NCI-H1930 (cell line): ENCODE measurements at places on chromosomes 1 and 21.
A peak's percentile ranks its signal among the peaks of the same experiment; 100 is the strongest.

- no peak for DNase-seq
Measured at GRCh38 chr1:14413819-14414490, 184.5 kb upstream of the KAZN start.

- no peak for DNase-seq
Measured at GRCh38 chr1:145908653-145909052, 1.2 kb downstream of the ITGA10 start.

DNA sequence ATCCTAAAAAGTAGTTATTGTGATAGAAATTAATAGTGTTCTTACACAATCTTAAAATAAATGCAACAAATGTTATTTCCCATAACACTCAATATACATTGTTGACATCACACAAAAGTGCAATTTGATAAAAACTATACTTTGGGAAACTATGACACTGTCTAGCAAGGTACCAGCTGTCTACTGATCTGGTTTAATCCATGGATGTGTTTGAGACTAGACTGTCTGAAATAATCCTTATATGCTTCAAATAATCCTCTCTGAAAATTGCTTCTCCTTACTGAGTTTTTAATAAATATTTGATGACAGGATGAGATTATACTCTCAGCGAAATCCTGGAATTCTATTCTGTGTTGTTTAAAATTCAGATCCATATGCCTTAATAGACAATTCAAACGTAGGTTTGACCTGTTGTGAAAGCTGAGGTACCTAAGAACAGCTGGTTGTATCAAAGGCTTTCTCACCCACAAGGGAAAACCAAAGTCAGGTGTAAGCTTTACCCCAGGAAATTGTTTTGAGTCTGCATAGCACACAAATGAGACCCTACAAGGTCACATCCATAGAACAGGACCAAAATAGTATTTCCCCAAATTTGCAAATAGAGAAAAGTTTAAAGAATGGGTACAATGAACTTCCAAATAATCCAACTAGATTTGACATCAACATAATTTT, 8.8 kb upstream of the GFI1 start:
- no peak for DNase-seq

GRCh38 chr21:44805226-44805625, 3.6 kb upstream of the UBE2G2 start:
- DNase-seq: no peak

DNA sequence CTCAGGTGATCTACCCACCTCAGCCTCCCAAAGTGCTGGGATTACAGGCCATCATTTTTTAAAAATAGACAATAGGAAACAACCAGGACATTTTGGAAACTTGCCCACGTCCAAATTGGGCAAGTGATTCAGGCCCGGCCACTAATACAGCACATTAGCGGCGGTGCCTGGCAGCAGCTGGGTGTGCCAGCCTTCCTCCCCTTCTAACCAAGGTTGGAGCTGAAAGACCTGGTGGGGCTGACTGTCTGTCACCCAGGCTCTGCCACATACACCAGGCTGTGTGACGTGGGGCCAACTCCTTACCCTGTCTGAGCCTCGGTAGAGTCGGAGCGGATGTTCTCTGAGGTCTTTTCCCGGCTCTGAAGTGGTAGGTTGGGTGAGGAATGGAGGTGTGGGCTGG, 29.6 kb upstream of the TMEM51 start:
- DNase-seq: no peak

GRCh38 chr1:200405264-200405663, 4.6 kb downstream of the ZNF281 start:
- DNase-seq: no peak

DNA sequence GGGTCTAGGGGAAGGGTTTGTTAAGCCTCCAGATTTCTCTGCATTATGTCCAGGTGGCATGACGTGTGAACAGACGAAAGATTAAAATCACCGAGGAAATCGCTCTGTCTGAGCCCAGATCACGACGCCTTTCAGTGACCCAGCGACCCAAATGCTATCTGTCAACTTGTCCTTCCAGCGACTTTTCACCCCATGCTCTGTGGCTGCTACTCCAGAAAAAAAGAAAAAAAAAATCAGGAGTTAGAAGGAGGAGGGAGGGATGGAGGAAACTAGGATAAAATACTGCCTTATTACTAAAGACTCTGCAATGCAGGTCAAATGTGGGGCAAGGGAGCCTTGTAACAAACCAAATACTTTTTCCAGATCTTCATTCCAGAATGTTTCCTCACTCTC, 352.0 kb downstream of the NUF2 start:
- no peak for DNase-seq

GRCh38 chr1:14233510-14233909, 365.0 kb upstream of the KAZN start:
- DNase-seq: no peak

DNA sequence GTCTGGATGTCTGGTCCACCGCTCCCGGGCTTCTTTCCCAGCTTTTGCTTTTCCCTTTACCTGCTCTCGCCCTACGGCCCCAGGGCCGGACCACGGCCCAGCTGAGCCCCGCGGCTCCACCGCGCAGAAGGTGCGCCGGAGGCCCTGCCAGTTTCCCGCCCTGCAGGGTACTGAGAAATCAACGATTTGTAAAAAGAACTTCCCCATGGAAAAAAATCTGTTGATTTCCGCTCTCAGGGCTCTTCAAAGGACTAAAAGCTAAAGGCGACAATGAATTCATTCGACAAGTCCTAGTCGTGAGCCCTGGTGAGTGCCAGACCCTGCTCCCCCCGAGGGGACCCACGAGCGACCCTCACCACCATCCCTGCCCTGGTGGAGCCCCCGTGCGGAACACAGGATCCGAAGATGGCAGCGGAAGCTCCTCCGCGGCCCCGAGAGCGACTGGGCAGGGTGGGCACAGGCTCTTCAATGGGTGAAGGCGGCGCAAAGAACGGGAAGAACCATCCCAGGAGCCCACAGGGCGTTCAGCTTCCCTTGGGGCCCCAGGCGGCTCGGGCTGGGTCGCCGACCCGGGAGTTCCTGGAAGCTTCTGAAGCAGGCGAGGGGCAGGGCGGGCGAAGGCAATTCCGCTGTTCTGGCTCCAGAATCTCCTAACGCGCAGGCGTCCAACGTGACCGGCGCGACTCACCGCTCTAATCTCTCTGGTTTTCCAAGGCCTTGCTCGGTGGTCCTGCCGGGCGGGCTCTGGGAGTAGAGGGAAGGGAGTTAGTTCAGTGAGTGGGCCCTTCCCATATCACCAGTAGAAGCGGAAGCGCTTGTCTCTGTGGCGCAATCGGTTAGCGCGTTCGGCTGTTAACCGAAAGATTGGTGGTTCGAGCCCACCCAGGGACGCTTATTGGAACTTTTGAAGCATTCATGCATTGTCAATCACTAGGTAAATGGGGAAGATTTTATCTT, 6.6 kb upstream of the RNU1-2 start:
- DNase-seq: peak; percentile 58

- no peak for DNase-seq
Measured at GRCh38 chr1:234373959-234374254, 651 bp downstream of the COA6 start.

DNA sequence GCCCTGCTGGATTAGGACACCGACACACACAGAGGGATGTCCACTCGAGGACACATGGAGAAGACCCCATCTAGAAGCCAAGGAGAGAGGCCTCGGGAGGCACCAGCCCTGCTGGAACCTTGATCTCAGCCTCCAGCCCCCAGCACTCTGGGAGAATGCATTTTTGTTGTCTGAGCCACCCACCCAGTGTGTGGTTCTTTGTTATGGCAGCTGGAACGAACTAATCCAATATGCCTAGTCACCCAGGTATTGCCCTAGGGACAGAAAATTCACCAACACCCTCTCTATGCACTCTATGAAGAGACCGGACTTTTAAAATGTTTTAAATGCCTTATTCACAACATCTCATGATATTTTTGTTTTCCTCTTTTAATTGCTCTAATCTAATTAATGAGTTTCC, 117.4 kb downstream of the CRYAA start:
- no peak for DNase-seq

DNA sequence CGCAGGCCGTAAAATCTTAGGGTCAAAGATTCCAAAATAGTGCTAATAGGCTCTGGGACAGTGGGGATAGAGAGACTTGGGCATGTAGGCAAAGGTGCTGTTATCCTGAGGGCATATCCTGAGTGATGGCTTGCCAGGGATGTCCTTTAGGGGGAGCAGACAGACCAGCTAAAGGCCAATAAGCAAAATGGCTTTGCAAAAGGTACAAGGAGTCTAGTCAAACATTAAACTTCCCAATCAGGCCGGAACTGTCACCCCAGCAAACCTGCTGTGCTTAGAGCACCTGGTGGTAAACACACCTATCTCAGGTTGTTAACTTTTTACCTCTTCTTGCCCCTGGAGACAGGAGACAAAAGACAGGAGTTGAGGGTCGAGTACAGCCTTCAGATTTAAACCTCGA, 49.1 kb downstream of the TRABD2B start:
- DNase-seq: no peak

DNA sequence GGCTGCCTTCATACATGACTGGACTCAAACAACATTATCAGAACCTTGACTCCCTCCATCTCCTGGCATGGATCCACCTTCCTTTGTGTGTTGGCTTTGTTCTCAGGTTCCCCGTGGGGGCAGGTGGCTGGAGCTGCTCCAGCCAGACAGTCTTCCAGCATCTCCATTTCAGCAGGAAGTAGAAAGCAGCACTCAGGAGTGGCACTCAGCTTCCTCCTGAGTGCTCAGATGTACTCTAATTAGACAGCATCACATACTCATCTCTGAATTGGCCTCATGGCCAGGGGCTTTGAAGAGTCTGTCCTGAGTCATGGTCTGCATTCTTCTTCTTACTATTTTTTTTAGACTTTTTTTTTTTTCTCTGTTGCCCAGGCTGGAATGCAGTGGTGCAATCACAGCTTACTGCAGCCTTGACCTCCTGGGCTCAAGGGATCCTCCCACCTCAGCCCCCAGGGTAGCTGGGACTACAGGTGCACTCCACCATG, 27.9 kb downstream of the OVAAL start:
- no peak for DNase-seq
